GM10248 (cell line): ENCODE measurements at places on chromosomes 3 and 15.

DNA sequence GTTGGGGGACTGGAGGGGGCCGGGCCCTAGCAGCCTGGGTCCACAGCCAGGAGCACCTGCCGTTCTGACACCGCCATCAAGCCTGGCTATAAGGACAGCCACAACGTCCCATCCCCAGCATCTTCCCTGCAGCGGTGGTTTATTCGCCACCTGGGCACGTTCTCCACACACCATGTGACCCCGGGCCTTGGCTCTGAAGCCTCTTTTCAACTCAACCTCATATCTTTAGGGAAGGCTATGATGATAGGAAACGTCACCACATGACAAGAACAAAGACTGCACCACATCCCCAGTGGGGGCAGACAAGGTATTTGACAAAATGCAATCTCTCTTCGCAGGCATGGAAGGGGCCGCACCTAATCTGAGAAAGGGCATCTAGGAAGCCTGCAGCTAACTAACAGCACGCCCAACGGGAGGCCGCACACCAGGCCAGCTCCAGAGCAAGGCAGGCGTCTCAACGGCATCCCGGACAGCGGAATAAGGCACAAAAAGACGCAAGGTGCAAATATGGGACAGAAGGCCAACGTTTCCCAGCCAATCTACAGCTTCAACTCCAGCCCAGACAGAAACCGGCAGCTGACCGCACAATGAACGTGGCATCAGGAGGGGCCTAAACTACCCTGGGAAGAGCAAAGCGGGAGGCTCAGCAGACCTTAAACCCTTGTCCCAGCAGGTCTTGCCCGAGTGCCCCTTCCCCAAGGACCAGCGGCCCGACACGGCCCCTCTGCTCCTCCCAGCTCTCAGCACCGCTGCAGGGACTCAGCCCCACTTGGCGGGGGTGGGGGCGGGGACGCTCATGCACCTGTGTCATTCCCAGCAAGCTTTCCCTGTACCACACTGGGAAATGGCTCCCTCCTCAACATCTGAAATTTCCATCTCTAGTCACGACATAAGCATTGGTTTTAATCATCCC lies 41.9 kb downstream of the NIPA2 start:
- no peak for DNase-seq

- DNase-seq: peak; percentile 23
Measured at GRCh38 chr3:16633948-16634347, 28.7 kb upstream of the DAZL start.

GRCh38 chr3:9347081-9347480 lies 15.8 kb upstream of the THUMPD3 start:
- no peak for DNase-seq

DNA sequence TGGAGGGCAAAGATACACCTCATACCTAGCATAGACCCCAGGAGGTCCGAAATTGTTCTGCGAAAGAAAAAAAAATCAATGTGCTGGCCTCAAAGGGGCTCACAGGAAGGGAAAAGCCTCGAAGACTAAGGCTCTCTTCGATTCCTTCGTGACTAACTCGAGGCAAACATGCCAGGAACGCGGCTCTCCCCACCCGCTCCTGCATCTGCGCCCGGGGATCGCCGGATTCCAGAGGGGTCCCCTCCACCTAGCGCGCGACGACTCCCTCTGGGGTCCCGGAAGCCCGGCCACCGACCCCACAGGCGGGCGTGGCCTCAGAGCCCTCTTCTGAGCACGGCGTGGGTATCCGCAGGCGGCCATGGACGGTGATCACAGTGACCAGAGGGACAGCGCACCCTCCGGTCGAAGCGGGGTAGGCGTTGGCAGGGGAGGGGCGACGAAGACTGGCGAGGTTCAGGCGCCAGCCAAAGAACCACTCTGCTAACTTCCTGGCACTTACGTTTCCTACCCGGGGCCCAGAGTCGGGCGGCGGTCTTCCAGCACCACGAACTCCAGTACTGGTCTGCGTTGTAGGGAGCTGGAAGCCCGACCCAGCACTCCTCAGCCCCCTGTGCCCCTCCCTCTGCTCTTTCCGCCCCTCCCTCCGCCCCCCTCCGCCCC lies 515 bp upstream of the EIF3J start:
- DNase-seq: no peak

- DNase-seq: no peak
Measured at GRCh38 chr3:31696009-31696297, 163.2 kb downstream of the STT3B start.

- DNase-seq: no peak
Measured at GRCh38 chr3:128349963-128350599, 116.6 kb downstream of the DNAJB8 start.

- no peak for DNase-seq
Measured at GRCh38 chr3:45003859-45004258, 22.2 kb upstream of the CLEC3B start.

DNA sequence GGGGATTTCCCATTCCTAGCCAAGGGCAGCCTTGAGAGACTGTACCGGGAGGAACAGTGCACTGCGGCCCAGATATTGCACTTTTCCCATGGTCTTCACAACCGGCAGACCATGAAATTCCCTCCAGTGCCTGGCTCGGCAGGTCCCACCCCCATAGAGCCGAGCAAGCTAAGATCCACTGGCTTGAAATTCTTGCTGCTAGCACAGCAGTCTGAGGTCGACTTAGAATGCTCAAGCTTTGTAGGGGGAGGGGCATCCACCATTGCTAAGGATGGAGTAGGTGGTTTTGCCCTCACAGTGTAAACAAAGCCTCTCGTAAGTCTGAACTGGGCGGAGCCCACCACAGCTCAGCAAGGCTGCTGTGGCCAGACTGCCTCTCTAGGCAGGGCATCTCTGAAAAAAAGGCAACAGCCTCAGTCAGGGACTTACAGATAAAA lies 156.3 kb downstream of the FRMD5 start:
- DNase-seq: no peak

- DNase-seq: no peak
Measured at GRCh38 chr3:114743746-114744485, 403.2 kb downstream of the ZBTB20 start.

DNA sequence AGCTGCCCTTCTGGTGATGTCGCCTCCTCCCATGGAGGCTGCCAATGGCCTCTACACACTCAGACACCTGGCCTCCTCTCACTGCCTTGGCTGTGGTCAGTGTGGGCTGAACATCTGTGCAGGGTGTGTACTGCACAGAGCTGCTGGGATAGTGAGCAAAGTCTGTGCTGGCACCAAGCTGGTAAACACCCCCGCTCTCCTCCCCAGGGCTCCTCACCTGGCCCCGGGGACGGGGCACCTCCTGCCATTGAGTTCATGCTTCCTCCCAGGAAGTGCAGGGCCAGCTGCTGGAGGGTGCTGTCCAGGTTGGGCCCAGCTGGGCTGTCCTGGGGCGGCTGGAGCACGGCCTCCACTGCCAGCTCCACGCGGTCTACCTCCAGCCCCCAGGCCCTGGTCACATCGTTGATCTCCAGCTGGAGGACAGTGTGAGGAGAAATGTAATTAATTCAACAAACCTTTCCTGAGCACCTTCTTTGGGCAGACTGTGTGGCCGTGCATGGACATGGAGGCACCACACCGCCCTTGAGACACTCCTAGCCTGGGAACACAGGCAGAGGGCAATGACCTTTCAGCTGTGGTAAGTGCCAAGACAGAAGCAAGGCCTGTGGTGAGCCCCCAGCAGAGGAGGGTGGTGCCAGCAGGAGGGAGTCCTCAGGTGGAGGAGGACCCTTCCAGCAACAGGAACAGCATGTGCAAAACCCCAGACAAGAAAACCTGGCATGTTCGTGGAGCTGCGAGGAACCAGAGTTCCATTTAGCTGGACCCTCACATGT lies 6.8 kb downstream of the STOML1 start:
- no peak for DNase-seq
